ENCODE measurements at places on chromosomes 11 and 22.

DNA sequence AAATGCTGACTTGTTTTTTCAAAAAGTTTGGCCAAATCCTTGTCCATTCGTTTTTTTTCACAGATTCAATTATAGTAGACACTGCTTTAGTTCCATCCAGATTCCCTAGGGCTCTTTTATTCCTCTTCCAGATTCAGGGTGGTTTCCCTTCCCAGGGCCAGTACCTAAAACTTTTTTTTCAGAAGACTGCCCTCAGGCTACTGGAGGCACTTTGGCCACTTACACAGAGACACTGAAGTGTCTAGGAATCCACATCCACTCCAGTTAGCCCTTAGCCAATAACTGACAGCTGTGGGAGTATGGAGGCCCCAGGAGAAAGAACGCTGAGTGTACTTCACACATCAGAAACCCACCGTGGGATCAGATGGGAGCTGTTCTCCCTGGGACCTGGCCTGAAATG, 77.3 kb downstream of the CCDC34 start:
- no peak for DNase-seq

DNA sequence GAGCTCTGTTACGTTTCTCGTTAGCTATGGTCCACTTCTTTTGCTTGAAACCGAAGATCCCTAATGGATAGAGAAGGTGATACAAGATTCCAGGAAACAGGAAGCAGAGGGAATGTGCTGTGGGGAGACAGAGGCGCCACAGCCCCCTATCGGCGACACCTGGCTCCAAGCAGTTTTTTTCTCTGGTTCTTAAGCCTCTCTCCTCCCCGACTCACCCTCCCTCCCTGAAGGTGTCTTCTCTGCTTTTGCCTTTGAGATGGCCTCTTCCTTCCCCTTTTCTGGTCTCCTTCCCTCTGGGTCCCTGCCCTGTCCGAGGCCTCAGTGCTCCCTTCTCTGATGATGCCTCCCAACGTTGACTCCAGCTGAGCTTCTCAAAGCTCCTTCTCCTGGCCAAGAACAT, 14.2 kb upstream of the APOBEC3A start:
- no peak for DNase-seq

- no peak for DNase-seq
These were observed 21.1 kb upstream of the VSTM5 start for GRCh38 chr11:93871526-93871925.

- no peak for DNase-seq
These were observed 21.5 kb downstream of the HPS4 start for GRCh38 chr22:26462051-26462450.

All from astrocyte of the spinal cord (primary cell).